Osteocyte (in vitro differentiated cells): ENCODE measurements at places on chromosomes 1 and 21.

GRCh38 chr1:183689762-183690204 lies 36.7 kb upstream of the APOBEC4 start:
- DNase-seq: no peak

GRCh38 chr1:225767634-225768540 lies 9.7 kb upstream of the SRP9 start:
- DNase-seq: no peak

GRCh38 chr1:205258261-205258691 lies 30.5 kb downstream of the TMCC2 start:
- DNase-seq: no peak

DNA sequence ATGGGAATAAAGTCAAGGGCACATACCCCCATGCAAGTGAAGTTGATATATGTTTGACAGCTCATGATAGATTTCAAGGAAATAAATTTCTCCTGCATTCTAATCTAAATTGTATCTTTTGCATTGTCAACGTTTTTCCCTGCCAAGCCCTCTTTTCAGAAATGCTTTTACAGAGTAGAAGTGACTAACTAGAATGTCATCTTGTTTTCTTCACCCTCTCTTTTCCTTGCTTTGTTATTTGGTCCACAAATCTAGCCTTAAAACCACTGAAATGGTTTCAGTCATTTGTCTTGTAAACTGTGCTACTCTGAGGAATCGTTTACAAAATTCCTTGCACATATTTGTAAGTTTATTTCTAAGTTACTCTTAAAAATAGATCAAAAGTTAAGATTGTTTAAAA lies 600.8 kb upstream of the CXADR start:
- DNase-seq: no peak

GRCh38 chr1:156591181-156591431 lies 470 bp upstream of the NAXE start:
- DNase-seq: no peak

GRCh38 chr1:100683448-100684349 lies 35.8 kb upstream of the VCAM1 start:
- DNase-seq: no peak

- DNase-seq: no peak
These were observed 136.2 kb upstream of the DMRTA2 start for GRCh38 chr1:50559421-50559820.

DNA sequence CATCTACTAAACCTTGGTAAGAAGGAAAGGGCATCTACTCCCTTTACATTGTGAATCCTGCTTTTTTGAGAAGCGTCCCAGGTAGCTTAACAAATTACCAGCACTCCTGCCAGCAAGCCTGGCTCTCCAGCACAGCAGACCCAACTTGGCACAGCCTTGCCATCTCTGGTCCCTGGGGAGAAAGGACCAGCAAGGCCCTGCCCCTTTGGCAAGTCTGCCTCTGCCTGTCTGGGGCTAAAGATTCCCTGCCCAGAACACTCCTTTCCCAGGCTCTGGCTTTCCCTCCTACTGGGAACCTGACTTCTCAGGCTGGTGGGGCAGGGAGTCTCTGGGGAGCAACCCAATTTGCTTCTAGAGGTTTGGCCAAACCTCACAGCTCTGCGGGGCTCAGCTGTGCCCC lies 68.5 kb downstream of the ATP2B4 start:
- DNase-seq: no peak

DNA sequence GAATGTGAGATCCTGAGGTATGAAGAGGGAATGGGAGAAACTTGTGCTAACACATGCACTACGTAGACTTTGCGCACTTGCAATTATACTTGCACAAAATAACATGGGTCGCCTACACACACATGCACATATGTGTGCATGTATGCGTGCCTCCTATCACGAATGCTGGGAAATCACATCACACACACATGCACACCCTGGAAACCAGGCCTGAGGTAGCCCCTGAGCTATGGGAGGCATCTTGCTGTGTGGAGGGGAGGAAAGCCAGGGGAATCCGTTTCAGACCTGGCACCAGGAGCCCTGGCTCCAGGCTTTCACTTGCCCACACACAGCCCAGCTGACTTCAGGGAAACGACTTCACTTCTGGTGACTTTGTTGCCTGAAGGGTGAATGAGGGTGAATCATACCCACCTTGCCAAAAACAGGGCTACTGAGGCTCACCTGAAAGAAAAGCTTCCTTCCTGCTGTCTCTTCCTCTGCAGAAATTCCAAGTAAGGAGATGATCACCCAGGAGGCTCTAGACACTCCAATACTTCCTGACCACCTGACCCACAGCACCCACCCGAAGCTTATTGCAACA lies 136.0 kb upstream of the NGF start:
- DNase-seq: no peak

DNA sequence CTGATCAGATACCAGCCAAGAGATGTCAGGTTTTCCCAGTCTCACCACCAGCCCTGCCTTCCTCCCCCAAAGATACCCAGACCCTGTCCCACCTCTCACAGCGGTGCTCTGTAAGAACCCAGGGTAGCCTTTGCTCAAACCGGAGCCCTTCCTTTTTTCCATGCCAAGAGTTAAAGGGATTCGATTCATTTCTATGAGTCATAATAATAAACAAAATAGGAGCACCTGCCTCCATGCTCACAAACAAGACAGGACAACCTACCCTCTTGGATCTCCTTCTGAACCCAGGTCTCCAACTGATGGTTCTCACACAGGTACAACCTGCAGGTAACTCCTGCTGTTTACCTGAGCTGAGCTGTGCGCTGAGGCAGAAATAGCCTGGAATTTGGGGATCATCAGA lies 5.9 kb upstream of the ATP1A2 start:
- no peak for DNase-seq

DNA sequence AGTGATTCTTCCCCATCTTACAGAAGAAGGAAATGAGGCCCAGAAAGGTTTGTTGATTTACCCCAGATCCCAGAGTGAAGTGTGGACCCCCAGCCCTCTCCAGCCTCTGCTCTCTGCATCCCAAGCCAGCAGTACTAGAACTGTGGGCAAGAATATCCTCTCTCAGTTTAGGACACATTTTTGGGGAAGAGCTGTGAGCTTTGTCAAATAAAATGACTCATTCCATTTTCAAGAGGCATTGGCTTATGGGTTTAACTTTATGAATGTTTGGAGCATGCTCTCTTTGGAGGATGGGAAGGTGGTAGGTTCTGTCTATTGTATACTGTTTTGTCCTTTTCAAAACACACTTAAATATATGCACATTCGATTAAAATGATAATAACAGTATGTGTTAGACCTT lies 70.6 kb upstream of the CNTN2 start:
- DNase-seq: no peak

- no peak for DNase-seq
These were observed 51.7 kb downstream of the SLC16A1 start for GRCh38 chr1:112904071-112904830.

- DNase-seq: no peak
These were observed 121.1 kb downstream of the FOXD2 start for GRCh38 chr1:47558601-47559593.

GRCh38 chr1:14108356-14109275 lies 408.6 kb downstream of the PRDM2 start:
- DNase-seq: no peak

DNA sequence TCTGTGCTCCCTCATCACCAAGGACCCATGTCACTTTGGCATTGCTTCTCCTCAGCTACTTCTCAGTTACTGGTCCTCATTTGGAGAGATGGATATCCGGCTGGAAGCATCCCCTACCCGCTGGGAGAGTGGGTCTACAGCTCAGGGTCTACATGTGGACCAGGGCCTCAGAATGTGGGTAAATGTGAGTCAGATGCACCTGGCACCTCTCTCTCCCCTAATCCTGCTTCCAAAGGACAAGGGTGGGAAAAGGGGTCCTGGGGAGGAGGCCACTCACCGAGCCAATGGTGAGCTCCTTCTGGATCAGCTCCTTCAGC lies 908 bp downstream of the S100A6 start:
- DNase-seq: no peak

GRCh38 chr1:92711473-92712165 lies 73.3 kb downstream of the EVI5 start:
- DNase-seq: no peak

DNA sequence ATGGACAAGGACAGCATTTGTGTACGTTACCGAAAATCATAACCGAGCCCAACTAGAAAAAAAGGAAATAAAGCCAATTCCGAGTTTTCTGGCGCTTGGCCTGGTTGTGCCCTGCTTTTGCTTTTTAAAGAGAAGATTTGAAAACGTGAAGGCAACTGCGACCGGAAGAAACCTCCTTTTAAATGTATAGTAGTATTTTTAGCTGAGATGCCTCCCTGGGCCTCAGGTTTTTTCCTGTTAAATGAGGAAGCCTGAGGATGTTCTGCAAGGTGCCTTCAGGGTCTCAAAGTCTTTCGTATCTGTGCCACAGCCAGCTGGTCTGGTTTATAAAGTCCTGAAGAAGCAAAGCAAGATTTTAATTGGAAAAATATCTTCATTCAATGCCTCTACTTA lies 371 bp upstream of the ODF2L start:
- no peak for DNase-seq

DNA sequence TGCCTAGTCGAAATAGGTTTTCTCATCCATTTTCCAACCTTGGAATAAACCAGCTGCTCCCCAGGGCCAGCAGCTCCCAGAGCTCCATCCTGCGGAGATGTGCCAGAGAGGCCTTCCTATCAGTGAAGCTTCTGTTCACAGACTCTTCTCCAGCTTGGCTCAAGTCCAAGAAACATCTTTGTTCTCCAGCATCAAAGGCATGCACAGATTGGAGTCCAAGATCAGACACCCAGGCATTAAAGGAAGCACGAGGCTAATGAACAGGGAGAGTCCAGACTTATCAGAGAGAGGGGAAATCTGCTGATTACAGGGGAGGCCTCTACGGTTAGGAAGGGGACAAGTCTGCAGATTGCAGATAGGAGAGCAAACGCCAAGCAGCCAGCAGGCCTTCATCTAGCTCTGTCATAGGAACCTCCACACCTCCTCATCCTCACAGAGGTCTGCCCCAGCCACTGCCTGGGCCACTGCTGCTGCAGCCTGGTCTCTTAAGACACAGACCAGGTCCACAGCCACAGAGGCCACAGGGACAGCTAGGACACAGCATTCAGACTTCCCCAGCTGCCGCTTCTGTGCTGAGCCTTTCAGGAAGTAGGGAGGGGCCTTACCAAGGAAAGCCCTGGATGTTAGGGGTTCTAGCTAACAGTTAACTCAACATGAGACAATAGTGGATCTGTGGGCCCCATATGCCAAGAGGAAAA lies 3.4 kb downstream of the PRR9 start:
- no peak for DNase-seq

GRCh38 chr1:224302947-224303346 lies 27.0 kb downstream of the NVL start:
- DNase-seq: no peak

DNA sequence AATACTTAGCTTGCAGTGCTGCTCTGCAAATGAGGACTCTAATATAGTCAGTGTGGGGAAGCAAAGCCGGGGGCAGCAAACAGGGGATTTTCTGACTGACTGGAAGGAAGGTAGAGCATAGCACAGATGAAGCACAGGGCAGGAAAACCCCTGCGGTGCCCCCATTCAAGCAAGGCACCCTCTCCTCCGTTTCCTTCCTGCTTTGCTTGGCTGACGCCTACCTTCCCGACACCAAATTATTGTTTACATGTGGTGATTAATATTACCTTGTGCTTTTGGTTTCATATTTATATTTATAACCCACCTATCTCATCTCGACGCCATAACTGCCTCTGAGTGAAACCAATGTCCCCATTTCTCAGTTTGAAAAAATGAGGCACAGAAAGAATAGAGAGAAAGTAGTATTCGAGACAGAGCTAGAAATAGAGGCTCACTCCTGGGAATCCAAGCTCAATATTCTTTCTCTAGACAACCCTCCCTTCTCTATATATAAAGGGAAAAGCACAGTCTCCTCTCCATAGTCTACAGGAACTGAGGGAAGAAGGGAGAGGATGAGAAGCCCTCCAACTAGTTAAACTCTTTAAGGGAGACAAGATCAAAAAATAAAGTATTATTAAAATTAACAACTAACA lies 41.3 kb downstream of the PIK3C2B start:
- DNase-seq: no peak

GRCh38 chr1:39238476-39238875 lies 34.0 kb downstream of the MACF1 start:
- no peak for DNase-seq

- DNase-seq: no peak
These were observed 9.8 kb downstream of the ECE1 start for GRCh38 chr1:21280482-21280881.

DNA sequence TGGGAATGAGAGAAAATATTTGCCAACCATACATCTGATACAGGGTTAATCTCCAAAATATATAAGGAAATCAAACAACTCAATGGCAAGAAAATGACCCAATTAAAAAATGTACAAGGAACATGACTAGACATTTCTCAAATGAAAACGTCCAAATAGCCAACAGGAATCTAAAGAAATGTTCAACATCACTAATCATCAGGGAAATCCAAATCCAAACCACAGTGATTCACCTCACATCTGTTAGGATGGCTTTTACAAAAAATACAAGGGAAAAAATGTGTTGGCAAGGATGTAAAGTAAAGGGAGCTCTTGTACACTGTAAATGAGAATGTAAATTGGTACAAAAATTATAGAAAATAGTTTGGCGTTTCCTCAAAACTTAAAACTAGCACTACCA lies 54.7 kb upstream of the ZRANB2 start:
- DNase-seq: no peak

- no peak for DNase-seq
These were observed 33.3 kb downstream of the LRP8 start for GRCh38 chr1:53294567-53294966.

DNA sequence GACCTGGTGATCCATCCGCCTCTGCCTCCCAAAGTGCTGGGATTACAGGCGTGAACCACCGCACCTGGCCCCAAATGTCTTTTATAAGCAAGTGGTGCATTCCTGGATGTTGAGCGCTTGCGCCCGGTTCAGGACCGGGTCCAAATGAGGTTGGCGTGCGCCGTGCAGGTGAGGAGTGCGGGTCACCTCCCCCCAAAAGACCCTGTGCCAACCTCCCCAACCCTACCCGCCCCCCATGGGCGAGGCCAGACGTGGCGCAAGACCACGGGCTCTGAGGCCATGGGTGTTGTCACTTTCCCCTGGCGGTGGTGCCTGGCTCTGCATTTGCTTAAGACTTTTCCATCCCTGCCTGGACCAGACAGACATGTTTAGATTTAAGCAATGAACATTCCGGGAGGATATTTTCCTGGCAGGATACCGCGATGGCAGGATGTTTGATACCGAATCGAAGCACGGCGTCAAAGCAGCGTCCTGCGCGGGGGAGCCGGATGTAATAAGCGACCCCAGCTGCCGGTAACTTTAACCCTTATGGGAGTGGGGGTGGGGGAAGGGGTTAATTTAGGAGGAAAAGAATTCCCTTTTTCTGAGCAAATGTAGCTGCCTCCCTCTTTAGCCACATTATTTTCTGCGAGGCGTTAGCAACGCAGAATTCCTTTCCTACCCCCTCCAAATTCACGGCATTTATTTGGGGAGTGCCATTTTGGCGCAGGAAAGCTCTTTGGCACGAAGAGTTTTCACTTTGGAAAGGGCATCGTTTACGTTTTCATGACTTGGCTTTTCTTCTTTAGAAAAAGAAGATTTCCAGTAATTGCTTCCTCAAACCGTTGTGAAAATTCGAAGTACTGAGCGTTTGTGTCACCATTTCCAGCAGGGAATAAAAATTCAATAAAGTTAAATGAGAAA lies 27.8 kb upstream of the RNF187 start:
- DNase-seq: no peak
